ENCODE measurements at places on chromosomes 12 and 14.
A peak's percentile ranks its signal among the peaks of the same experiment; 100 is the strongest.

GRCh38 chr12:67773896-67774295 is 125.4 kb downstream of the DYRK2 start:
- DNase-seq, result no peak

- no peak for DNase-seq
Measured at GRCh38 chr14:79836577-79836976, 374.7 kb downstream of the DIO2 start.

GRCh38 chr12:94488463-94488862 is 28.8 kb upstream of the CEP83 start:
- no peak for DNase-seq

- peak; percentile 56 for DNase-seq
Measured at GRCh38 chr12:9260931-9261330, 52.7 kb upstream of the PZP start.

- DNase-seq, result no peak
Measured at GRCh38 chr12:69102856-69103255, 136.5 kb upstream of the CPSF6 start.

- DNase-seq, result no peak
Measured at GRCh38 chr14:61569812-61570548, 125.3 kb upstream of the HIF1A start.

- no peak for DNase-seq
Measured at GRCh38 chr12:110205931-110206330, 75.1 kb upstream of the ATP2A2 start.

- no peak for DNase-seq
Measured at GRCh38 chr12:54431911-54432814, 13.1 kb upstream of the ITGA5 start.

DNA sequence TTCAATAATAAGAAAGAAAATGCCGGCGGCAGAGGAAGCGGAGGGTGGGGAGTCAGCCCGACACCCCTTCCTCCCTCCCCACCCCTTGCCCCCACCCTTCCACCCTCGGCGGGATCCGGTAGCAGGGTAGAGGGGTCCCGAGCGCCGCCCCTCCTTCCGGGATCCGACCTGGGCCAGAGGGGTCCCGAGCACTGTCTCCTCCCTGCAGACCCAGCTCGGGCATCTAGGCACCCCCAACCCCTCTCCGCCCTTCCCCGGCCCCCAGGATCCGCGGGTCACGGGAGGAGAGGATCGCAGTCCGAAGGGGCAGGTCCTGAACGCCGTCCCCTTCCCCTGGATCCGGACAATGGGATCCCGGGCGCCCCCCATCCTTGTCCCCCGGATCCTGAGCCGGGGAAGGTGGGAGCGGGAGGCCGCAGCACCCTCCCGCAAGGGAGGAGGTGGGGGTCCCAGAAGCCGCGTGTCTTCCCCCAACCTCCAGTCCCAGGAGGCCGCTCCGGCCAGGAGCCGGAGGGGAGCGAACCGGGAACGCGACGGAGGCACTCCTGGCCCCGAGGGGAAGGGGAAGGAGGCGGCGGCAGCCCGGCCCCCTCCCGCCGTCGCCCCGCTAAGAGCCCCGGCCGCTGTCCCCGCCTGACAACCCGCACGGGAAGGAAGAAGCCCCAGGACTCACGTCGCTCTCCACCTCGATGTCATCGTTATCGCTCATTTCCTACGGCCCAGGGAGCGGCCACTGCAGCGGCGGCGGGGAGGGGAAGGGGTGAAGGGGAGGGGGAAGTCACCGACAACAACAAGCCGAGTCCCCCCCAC is 481 bp downstream of the MAX start:
- no peak for DNase-seq

GRCh38 chr12:107567876-107568619 is 117.6 kb upstream of the PWP1 start:
- no peak for DNase-seq

- no peak for DNase-seq
Measured at GRCh38 chr12:113853491-113853890, 112.6 kb downstream of the RBM19 start.

GRCh38 chr12:38809832-38810231 is 95.6 kb downstream of the CPNE8 start:
- no peak for DNase-seq

DNA sequence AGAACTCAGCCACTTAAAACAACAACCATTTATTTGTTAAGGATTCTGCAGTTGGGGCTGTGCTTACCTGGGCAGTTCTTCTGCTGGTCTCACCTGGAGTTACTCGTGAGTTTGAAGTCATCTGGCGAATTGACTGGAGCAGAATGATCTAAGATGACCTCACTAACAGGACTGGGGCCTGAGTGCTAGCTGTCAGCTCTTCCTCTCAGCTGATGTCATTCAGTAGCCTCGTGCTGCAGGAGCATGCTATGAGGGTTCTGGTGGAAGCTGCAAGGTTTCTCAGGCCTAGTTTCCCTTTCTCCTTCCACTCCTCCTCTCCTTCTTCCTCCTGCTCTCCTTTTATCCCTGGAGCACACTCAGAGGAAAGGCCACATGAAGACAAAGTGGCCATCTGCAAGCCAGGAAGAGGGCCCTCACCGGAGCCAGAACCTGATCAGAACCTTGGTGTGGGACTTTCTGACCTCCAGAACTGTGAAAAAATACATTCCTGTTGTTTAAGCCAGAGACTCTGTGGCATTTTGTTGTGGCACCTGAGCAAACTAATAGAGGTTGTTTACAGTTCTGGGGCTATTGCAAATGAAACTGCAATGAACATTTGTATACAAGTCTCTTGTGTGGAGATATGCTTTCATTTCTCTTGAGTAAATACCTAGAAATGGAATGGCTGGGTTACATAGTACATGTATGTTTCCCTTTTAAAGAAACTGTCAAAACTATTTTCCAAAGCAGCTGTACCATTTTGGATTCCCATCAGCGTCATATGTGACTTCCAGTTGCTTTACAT is 21.9 kb upstream of the MAP3K9 start:
- no peak for DNase-seq

DNA sequence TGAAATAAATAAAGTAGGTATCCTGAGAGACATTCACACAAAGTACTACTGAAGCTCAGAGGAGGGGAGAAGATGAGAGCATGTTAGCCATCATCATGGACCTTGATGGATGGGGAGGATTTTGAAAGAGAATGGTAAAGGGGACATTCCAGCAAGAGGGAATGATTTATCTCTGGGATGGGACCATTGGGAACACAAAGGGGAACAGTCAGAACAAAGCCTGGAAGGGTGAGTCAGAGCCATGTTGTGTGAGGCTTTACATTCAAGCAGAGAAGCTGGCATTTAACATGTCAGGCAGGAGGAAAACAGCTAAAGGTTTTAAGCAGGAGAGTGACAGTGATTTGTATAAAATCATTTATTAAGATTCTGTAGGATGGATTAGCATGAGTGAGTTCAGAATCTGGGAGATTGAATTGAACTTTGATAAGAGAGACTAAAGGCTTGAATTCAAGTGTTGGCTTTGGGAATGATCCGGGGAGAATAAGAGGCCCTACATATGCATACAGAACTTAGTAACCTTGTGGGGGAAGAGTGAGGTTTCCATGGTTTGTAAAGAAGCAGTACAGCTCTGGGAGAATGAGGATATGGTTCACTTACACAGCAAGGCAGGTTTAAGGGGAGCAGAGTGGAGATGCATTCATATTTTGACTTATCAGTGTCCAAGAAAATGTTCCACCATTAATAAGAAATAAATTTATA is 174.4 kb downstream of the SYT10 start:
- DNase-seq, result no peak

DNA sequence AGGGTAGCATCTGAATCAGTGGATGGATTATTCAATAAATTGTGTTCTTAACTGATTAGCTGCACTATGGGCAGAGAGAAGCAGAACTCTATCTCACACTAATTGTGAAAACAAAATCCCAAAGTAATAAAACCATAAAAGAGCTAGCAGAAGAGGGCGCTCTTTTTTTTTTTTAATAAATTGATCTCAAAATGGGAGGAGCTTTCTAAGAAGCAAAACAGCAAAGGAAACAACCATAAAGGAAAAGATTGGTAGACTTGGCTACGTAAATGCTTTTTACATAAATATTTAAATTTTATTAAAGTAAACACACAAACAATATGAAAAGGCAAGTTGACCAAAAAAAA is 1.5 kb upstream of the TM7SF3 start:
- peak; percentile 61 for DNase-seq
